ENCODE measurements at places on chromosomes 5 and 9. TPM values are rescaled to one million over a fixed set of nuclear protein-coding genes. Genes with fewer than 3 reads are reported as not detected.

- DNase-seq = no peak
Measured at GRCh38 chr5:153672347-153673090, 182.0 kb downstream of the GRIA1 start.

C5orf52 gene
- total RNA-seq = not detected

SPINK13 gene
- total RNA-seq = not detected

ACOT12 gene
- not detected for total RNA-seq

All from stomach (tissue), 19 donors.